ENCODE measurements at places on chromosomes 1 and 21.

GRCh38 chr21:41377715-41378114 is 15.9 kb downstream of the MX2 start:
- DNase-seq: no peak

- no peak for DNase-seq
Observed at GRCh38 chr1:186055846-186056245, 319.2 kb downstream of the TPR start.

DNA sequence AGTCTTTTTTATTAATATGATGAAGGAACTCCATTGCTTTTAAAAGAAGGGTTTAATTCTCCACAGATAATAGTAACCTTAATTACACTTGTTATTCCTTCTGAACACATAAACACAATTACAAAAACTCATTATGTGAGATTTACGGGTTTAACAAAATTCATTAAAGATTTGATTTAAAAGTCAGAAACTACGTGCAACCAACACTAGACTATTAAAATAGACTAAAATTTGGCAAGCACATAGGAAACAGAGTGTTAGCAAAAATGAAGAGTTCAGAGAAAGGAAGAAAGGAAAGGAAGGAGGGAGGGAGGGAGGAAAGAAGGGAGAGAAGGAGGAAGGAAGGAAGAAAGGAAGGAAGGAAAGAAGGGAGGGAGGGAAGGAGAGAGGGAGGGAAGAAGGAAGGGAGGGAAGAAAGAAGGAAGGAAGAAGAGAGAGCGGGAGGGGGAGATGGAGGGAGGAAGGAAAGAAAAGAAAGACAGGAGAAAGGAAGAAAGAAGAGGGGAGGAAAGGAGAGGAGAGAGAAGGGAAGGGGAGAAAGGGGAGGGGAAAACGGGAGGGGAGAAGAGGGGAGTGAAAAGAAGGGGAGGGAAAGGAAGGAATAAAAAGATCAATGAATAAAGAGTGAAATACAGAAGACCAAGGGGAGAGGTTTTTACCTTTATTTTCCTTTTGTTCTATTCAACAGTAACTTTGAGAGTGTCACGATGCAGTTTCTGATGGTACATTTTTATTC is 123.4 kb upstream of the LYPLAL1 start:
- DNase-seq: no peak

GRCh38 chr1:3007298-3008147 is 13.7 kb upstream of the ACTRT2 start:
- DNase-seq: no peak

DNA sequence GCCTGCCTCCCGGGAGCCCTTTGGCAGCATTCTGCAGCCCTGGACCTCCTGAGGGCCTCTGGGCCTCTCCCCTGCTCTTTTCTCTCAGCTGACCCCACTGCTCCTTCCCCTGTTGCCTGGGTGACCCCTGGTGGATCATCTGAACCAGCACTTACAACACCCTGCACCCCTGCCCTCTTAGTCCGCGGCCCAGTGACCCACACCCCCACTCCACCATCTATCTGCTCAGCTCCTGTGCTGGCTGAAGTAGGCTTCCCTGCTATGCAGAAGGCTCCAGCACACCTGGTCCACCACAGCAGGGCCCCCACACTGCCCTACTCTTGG is 74.0 kb downstream of the DMRTA2 start:
- no peak for DNase-seq

DNA sequence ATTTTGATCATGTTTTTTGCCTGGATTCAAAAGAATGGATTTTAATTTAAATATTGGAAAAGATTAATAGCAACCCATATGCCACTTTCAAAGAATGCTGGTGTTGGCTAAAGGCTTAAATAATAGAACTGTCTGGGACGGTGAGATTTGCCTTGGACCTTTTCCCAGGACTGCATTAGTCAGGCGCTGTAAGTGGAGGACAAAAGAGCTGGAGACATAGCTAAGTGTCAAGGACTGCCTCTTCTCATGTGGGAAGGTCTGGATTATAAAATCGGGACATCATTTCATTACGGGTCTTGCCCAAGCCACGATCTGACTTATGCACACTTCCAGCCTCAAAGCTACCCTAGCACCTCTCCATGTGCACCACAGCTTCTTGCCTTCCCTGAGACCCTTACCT is 458.5 kb upstream of the DEPDC1 start:
- no peak for DNase-seq

DNA sequence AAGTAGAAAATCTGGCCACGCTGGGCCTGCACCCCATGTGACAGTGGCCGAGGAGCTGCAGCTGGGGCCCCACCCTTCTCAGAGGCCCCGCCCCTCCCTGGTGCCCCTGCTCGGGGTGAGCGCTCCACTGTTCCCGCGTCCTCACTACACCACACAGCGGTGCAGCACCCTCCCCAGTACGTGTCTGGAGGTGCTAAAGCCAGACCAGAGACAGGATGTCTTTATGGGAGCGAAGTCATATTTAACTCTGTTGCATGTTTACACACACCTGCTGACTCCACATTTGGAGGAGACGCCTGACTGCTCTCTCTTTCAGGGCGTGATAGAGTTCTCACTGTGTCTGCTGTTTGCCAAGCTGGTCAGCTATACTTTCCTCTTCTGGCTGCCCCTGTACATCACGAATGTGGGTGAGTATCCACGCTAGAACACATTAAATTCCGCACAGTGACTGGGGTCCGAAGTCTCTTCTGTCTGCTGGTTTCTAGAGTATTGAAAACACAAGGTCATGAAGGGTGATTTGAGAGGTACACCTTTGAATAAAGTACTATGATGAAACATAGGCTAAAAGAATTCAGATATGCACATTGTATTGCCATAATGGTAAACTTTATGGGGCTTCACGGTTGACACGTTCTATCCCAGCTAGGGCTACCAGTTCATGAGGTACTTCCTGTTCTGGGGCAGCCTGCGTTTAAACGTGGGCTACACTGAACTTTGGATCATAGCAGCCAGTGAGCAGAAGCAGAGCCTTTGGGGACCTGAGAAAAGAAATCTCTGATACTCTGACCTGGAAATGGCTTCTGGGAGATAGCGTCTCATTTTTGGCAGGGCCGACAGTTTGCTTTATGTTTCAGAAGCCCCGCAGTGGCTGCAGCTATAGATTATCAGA is 48.4 kb downstream of the SLC37A1 start:
- DNase-seq: no peak

GRCh38 chr1:12206792-12207424 is 22.9 kb upstream of the VPS13D start:
- no peak for DNase-seq

DNA sequence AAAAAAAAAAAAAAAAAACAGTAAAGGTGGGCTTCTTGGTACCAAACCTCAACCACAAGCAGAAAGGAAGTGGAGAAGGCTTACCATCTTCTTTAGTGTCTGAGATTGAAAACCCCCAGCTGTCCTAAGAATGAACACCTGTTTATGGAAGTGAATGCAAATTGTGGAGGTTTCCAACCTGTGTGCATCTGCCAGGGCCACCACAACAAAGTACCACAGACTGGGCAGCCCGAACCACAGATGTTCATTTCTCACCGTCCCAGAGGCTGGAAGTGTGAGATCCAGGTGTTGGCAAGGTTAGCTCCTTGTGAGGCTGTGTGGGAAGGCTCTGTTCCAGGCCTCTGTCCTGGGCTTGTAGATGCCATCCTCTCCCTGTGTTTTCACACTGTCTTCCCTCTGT is 348.7 kb downstream of the SETD4 start:
- DNase-seq: no peak

GRCh38 chr1:34790985-34791384 is 1.8 kb upstream of the GJA4 start:
- no peak for DNase-seq

- no peak for DNase-seq
Observed at GRCh38 chr1:6673816-6674398, 27.7 kb downstream of the DNAJC11 start.

GRCh38 chr1:234246638-234247116 is 126.6 kb upstream of the COA6 start:
- no peak for DNase-seq

DNA sequence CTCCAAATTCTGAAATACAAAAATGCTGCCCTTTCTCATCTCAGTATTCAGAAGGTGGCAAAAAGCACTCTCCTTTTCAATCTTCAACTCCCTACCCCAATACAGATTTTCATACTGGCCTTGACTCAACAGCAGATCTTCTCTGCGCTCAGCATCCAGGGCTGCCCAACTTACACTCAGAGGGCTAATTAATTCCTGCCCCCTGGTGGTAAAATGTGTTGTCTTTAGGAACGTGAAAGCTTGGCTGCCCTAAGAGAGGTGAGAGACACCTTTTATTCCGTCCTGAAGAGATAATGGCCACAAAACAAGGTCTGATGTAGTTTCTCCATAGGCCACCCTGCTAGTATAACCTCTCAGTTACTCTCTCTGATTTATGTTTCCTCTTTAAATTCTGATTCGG is 25.0 kb downstream of the KRTAP24-1 start:
- no peak for DNase-seq

- no peak for DNase-seq
Observed at GRCh38 chr1:66654643-66655042, 97.6 kb upstream of the DYNLT5 start.

GRCh38 chr21:40622531-40622930 is 224.4 kb downstream of the DSCAM start:
- no peak for DNase-seq

DNA sequence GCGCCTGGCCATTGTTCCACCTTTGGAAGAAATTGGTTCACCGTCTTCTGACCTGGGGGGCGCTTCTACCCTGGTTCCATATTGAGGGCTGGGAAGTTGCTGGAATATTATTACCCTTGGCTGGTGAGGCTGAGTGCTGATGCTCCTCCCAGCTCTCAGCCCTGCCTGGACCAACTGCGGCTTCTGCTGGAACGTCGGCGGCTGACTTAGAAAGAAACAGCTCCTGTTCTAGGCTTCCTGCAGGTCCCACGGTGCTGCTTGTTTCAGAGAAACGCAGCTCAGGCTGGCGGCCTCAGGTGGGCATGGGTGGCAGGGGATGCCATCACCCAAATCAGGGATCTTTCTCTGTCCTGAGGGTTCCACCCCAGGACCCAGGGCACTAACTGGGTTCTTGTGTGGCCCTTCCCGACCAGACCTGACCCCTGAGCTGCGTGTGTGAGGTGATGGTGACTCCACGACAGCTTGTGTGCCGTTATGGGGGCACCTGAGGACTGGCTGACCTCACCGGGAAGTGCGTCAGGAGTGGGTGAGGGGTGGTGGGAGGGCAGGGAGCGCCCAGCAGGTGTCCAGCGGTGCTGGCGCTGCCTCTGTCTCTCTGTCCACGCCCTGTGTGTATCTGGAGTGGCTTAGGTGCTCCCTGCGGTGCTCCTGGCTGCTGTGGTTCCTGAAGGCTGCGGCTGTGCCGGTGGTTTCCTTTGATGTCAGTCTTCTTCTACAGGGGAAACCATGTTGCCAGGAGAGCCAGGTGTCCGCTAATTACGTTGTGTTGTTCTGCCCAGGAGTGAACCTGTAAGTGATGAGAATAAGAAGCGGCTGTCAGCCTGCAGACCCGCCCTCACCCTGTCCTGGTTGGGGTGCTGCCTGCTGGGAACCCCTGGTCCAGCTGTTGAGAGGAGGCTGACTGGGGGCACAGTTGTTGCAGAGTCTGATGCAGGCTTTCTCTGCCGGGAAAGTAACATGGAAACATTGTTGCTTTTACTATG is 8.9 kb downstream of the SKI start:
- DNase-seq: no peak

GRCh38 chr1:109478806-109479205 is 4.9 kb upstream of the ATXN7L2 start:
- no peak for DNase-seq

DNA sequence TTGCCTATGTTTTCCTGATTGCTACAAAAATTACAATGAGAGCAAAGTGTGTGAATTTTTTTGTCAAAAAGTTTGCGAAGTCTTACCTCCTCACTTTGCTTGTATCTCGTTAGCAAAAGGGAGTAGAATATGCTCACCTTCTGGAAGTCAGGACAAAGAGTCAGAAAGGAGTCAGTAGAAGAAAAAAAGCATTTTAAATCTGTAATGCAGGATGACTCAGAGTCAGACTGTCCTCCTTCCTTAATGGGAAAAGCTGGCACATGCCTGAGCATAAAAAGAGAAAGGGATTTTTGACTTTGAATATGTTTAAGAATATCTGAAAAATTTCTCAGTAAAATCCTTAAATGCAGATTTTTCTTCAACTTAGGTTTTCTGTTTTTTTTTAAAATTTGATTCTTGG is 14.2 kb upstream of the VN1R5 start:
- DNase-seq: no peak

DNA sequence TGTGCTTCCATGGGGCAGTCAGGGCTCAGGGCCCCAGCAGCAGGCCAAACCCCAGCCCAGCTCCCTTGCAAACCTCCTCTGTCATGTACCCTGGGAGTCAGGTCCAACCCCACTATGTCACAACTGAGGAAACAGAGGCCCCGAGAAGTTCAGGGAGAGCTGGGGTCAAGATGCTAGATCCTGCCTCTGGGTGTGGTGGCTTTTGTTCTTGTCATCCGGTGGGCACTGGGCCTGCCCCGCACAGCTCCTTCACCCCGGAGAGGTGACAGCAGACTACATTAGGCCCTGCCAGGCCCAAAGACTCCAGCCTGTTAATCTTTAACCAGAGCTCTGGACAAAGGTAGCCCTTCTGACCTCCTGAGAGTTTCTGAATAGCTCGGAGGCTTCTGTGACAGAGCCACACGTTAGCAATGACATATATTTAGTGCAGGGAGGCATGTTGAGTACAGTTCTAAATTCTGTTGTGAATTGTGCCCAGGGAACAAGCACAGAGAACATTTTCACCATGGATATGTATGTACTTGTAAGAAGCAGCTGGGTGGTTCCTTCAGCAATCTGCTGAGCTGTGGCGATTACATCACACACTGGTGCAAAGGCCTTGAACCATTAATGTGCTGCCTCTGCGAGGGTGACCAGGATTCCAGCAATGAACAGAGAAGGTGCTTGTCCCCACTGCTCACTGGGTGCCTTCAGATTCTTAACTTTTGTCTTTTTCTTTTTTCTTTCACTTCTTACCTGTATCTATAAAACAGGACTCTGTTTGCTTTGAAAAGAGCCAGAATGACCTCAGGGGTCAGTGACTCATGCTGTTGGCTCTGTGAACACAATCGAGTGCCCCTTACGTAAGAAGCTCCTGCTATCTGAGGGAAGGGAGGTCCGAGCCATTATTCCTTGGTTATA is 102.8 kb downstream of the RHOU start:
- no peak for DNase-seq

DNA sequence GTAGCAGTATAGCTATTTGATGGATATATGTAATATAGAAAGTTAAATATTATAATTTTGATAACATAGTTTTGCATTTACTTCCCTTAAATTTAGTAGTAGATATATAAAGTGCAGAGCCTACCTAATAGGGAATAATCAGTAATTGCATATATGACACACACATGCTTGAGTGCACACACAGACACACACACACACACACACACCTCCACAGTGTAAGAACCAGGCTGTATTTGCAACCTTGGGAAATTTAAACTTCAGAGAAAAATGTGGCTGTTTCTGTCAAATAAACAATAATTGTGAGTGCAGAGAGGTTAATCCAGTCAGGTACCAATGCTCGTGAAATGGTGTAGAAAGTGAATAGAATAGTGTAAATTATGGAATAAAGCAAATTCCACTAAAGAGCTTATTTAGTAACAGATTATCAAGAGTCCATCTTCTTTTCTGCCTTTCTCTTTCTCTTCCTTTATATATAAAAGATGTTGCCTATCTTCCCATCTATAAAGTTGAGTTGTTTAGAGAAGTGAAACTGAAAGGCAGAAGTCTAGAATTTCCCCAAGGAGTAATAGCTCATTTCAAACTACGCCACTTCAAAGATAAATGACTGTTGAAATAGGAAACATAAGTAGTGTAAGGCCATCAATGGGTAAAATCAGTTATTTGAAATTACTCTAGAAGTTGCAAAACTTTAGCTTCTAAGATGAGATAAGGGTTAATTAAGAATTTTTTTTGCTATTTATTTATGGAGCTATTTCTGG is 273.7 kb downstream of the SRGAP2C start:
- no peak for DNase-seq

GRCh38 chr1:76023669-76024435 is 50.7 kb upstream of the ST6GALNAC3 start:
- DNase-seq: no peak

Measured in activated T-helper 1 cell treated with anti-CD3 and anti-CD28 coated beads, Interleukin-2, amount 50 U/mL, for 16 hours (primary cell).